ENCODE measurements at places on chromosomes 3 and 15.

GRCh38 chr3:3133500-3133899 lies 6.8 kb downstream of the TRNT1 start:
- DNase-seq: no peak

DNA sequence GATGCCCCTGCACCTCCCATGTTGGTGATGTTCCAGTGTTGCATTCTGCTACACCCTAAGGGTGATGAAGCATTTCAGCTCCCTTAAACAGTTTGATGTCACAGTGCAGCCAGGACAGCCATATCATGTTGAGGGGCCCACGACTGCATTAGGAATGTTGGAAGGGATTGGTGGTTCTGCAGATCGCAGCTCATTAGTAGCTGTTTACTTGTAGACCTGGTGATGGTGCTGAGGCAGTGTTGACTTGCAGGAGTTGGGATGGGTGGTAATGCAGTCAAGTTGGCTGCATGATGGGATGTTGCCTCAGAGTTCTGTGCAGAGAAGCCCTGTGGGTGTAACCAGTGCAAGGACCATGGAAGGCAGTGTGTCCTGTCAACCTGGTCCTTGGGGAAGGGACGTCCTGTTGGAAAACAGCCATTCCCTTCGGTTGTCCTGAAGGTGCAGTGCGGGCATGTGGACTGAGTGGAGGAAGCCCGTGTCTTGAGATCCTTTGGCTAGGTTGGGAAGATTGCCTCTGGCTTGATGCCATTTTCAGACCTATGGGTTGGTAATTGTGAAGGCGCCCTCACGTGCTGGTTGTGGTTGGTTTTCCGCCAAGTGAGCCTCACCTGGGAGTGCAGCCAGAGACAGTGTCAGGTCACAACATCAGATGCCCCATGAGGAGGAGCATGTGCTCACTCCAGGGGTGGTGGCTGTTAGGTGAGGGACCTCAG lies 100.7 kb downstream of the SNRPN start:
- DNase-seq: no peak

- no peak for DNase-seq
These were observed 13.2 kb upstream of the SPG11 start for GRCh38 chr15:44676676-44677075.

DNA sequence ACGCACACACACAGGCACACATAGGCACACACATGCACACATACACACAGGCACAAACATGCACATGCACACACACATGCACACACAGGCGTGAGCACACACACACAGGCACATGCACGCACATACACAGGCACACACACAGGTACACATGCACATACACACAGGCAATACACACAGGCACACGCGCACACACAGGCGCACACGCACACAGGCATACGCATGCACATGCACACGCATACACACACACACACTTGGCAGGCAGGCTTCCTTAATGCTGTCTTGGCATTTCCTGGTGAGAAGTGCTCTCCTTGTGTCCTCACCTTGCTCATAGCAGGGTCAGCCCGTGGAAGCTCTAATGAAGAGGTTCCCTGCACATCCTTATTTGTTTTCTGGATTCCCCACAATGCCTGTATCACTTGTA lies 8.4 kb upstream of the SLCO2A1 start:
- DNase-seq: no peak

DNA sequence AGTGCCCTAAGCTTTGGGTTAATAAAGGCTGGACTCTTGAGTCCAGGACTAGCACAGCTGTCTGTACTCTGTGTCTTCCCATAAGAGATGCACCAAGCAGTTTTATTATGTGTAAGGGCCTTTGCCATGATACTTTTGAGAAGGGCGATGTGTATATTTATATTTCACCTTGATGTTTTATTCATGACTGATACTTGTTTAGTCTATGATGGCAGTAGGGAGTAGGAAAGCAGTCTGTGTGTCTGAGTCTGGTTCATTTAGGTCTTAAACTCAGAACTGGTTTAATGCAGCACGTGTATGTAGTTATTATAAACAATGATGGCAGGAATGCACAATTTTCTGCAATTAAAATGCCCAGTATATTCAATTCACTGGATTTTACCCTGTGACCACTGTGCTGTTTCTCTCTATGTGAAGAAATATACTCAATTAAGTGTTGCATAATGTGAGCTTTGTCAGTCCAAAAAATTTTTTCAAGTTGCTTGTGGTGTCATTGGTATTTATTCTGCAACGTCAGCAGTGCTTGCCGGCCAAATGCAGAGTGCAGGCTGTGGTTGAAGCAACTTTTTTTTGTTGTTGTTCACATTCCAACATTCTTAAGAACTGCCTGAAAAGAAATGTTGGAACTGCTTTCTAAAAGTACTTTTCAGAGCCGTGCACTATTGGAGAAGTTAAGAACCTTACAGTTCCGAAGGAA lies 423.7 kb upstream of the SEMA6D start:
- no peak for DNase-seq

- DNase-seq: no peak
These were observed 10.8 kb downstream of the PRICKLE2 start for GRCh38 chr3:64214381-64215018.

DNA sequence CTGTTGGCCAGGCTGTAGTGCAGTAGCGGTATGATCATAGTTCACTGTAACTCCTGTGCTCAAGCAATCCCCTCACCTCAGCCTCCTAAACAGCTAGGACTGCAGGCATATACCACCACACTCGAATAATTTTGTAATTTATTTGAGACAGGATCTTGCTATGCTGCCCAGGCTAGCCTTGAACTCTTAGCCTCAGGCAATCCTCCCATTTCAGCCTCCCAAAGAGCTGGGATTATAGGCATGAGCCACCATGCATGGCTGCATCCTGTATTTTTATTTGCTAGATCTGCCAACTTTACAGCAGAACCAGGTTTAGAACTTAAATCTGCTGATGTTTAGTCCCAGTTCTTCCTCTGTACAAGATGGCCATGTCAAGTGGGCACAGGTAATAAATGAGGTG lies 69.6 kb downstream of the ERC2 start:
- DNase-seq: no peak

GRCh38 chr15:67039384-67040075 lies 25.9 kb upstream of the SMAD3 start:
- no peak for DNase-seq

DNA sequence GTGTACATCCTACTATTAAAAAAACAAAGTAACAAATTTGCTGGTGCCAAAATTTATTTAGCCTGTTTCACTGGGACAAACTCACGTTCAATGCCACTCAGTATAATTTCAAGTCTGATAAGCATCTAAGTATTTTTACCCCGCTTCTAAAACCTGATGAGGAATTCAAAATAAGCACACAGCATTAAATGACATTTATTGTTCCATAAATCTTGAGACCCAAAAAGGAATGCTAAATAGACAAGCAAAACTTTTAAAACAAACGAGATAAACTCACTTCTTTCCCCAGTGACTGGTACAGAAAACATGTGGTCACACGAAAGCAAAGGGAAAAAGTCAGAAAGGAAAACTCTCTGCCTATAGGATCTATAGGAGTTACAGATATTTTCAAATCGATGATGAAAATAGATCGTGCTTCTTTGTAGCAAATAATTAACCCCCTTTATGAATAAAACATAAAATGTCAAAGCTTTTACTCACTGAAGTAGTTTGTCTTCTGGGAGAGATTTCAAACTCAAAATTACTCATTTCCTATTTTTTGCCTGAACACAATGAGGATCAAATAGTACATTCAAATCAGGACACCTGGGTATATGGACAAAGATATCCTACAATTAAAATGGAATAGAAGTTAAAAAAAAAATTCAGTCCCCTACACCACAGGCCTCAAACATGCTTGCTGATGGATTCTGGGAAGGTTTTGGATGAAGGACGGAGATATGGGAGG lies 51.7 kb downstream of the UBP1 start:
- DNase-seq: no peak

DNA sequence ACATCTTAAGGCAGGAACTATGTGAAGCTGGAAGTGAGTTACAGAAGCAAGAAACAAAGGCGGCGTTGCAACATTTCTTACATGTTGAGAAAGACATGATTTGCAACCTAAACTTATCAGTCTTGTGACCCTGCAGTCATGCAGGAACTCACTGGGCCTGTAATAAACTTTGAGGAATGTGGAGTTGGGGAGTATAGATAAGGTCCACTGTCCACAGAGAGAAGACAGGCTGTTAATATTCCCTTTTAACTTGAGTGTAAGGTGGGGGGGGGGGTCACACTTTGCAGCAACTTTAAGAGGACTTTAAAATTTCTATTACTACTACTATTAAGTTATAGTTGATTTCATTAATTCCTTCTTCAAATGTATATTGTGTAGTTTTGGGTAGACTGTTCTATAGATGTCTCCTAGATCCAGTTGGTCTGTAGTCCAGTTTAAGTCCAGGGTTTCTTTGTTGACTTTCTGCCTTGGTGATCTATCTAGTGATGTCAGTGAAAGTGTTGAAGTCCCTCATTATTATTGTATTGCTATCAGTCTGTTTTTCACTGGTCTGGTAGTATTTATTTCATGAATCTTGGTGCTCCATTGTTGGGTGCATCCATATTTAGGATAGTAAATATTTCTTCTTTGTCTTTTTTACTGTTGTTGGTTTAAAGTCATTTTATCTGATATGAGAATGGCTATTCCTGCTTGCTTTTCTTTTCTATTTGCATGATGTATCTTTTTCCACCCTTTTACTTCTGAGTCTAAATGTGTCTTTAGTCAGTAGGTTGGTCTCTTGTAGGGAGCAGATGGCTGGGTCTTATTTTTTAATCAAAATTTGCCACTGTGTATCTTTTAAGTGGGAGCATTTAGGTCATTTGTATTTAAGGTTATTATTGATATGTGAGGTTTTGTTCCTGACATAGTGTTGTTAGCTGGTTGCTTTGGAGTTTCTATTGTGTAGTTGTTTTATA lies 15.6 kb upstream of the FAM98B start:
- no peak for DNase-seq

DNA sequence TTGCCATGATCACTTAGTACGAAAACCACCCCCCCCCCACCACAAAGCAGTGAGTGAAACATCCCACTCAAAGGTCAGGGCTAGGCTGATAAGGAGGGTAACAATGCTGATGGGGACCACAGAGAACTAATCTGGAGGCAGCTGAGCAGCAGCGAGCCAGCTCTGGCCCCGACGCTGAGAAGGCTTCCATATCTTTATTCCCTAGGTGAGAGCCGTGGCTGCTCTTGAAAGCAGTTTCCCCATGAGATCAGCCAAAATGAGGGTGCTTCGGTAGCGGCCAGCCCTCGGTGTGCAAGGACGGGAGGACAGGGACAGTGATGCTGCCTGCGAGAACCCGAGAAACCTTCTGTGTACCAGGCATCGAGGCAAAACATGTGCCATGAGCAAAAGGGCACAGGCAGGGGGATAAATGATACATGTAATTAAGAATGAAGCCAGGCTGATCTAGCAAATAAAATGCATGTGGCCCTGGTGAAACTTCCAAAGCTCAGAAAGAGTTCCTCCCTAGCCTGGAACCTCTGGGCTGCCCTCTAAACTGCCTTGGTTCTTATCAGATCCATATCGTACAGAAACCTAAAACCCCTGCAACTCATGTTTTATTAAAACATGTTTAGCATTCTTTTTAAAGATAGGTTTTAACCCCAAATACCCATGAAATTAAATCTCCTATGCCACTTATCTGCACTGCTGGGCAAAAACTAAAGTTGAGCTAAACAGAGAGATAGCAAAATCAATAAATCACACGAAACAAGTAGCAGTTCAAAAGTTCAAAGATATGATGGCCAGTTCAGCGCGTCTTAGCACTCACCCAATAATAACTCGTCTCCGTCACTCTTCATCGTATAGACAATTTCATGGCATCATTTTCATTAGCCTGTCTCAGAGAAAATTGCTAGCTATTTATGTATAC lies 337.3 kb downstream of the FOXP1 start:
- no peak for DNase-seq

Data from HuH-7.5 (cell line).